Right renal pelvis (tissue), 4 donors: ENCODE measurements at places on chromosomes 6 and 20. TPM values are rescaled to one million over a fixed set of nuclear protein-coding genes. Genes with fewer than 3 reads are reported as not detected.

- no peak for DNase-seq
Observed at GRCh38 chr6:81761197-81761596, 8.7 kb upstream of the TENT5A start.

GRCh38 chr20:50815162-50815989 is 20.5 kb downstream of the BCAS4 start:
- DNase-seq = no peak

- no peak for DNase-seq
Observed at GRCh38 chr6:128914051-128914450, 31.1 kb downstream of the LAMA2 start.

DNA sequence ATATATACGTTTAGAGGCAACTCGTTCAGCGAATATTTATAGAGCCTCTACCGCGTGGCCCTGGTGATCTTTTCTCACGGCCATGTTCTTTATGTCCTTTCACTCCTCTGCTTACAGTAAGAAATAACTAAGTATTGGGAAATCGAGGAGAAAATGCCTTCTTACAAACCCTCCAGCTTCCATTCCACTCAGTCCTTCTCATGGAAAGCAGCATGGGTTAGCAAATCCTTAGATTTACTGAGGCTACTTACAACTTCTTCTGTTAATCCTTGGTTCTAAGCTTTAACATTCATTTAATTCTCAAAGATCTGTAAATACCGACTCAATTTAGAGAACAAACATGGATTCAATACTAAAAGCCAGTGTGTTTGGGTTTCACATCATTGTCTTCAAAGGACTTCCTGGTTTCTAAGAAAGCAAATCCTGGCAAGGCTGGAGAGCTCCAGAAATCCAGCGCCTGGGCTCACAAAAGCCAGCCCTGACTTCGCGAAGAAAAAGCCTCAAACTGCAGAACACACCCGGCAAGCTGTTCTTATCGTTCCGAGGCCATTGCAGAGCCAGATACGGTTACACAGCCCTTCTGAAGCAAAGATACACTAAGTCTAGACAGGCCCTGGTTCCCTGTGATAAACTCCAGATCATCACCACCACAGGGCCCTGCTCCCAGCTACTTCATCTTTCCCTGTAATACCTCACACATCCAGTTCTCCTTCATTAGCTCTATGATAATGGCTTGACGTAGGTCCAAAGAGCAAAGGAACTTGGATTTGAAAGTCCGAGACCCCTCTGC is 19.2 kb downstream of the AGPAT4 start:
- no peak for DNase-seq

DNA sequence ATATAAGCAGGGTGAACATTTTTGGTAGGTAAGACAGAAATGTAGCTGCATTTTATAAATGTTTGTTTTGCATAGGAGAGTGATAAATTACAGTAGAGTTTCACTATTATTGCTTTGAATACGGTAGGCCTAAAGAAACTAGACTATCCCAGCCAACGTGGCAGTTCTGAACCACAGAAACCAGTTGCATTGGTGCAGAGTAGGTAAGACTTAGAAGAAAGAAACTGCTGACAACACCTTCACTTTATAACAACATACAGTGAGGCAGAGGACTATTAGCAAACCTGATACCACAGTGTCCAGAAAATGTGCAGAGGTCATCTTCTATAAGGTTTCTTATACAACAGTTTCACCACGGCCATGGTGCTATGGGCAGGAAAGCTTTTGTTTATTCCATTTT is 566.1 kb downstream of the KIF16B start:
- DNase-seq = no peak

GRCh38 chr6:167707686-167708500 is 118.8 kb upstream of the AFDN start:
- DNase-seq = no peak

Gene HLA-DRB1
- 44.6 TPM for polyA plus RNA-seq

Gene GABRR1
- 2.8 TPM for polyA plus RNA-seq

Gene DNAH8
- polyA plus RNA-seq = 0.49 TPM

GRCh38 chr6:83600459-83600858 is 88.1 kb downstream of the PRSS35 start:
- no peak for DNase-seq

- no peak for DNase-seq
Observed at GRCh38 chr6:164035900-164036485, 621.5 kb downstream of the QKI start.

Gene MOG
- polyA plus RNA-seq = 0.06 TPM

Gene SLC35B2
- polyA plus RNA-seq = 53.1 TPM

Gene NCR2
- not detected for polyA plus RNA-seq

DNA sequence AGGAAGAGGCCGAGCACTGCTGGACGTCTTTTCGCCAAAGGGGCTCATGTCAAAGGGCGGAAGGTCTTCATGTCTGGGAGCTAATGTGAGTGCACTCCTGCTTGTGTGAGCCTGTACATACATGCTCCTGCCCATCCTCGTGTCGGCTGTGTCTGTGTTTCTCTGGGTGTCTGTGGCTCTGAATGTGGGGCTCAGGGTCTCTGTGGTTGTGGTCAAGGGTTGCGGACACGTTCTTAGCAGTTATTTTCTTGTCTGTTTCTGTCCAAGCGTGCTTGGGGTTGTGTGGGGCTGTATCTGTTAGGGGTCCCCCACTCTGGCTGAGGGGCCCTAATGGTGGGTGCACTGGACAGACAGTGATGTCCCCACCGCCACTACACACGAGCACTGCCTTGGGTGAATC is 2.9 kb downstream of the AVP start:
- no peak for DNase-seq

GRCh38 chr20:588476-588875 is 21.6 kb downstream of the TCF15 start:
- no peak for DNase-seq

Gene UST
- polyA plus RNA-seq = 12.6 TPM

Gene VTA1
- polyA plus RNA-seq = 85.4 TPM

Gene DLL1
- 9.2 TPM for polyA plus RNA-seq

DNA sequence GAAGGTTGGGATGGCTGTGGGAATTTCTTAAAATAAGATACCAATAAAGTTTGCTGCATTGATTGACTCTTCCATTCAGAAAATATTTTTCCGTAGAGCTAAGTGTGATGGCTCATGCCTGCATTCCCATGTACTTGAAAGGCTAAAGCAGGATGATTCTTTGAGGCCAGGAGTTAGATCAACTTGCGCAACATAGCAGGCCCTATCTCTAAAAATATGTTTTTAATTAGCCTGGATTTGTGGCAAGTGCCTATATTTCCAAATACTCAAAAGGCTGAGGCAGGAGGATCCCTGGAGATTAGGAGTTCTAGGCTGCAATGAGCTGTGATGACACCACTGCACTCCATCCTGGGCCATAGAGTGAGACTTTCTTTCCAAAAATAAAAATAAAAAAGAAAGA is 431.2 kb upstream of the PTCHD4 start:
- DNase-seq = no peak

DNA sequence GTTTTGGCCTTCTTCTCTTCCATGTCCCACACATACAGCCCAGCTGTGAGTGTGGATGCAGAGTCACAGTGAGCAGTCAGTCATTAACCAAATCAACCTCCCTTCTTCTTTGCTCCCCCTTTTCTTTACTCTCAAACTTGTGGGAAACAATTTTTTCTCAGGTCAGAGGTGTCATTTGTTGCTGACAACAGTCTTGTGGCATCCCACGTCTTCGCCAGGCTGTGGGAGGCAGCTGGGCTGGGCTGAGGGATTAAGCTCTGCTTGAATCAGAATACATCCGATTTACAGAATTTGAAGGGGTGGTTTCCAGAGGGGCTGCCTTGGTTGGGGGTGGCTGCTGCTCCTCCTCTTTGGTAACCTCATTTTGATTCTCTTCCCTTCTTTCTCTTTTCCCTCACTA is 40.5 kb downstream of the SCGN start:
- no peak for DNase-seq
